Frontal cortex (tissue), 4 donors: ENCODE measurements at places on chromosomes 11 and 22. TPM values are rescaled to one million over a fixed set of nuclear protein-coding genes. Genes with fewer than 3 reads are reported as not detected.

Gene TMEM45B
- total RNA-seq: 0.41 TPM

Gene GTPBP1
- total RNA-seq: 34.6 TPM

Gene ELMOD1
- 118 TPM for total RNA-seq

Gene PVALB
- not detected for total RNA-seq

Gene CASP5
- total RNA-seq: not detected

Gene SYT13
- total RNA-seq: 191 TPM

Gene GLYAT
- total RNA-seq: not detected

Gene APOL5
- total RNA-seq: not detected

Gene PRRG4
- total RNA-seq: under 0.01 TPM

Gene ARHGAP42
- total RNA-seq: 7.3 TPM

Gene KRTAP5-1
- total RNA-seq: not detected

Gene LRRC4C
- 90.5 TPM for total RNA-seq

- DNase-seq: no peak
These were observed 364.4 kb upstream of the LUZP2 start for GRCh38 chr11:24132471-24132870.

- no peak for DNase-seq
These were observed 192.4 kb upstream of the API5 start for GRCh38 chr11:43119275-43119970.

DNA sequence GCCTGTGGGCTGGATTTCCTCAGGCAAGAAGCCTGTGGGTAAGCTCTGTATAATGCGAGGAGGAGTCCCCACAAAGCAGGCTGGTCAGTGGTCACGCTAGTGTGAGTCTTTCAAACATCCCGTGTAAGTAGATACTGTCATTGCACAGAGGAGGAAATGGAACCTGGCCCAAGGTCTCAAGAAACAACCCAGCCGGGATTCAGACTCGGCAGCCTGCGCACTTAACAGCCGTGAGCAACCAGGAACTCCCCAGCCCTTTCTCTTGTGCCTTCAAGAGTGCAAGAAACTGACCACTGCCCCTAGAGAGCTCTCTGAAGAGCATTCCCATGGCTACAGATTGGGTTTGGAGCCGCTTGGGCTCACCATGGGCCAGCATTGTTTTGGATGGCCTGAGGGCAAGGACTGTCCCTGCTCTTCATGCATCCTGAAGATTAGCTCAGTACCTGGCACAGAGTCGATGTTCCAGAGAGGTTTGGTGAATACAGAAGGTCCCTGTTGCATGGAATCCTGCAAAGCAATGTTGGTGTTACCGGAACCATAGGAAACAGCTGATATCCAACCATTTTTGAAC lies 6.0 kb downstream of the MPST start:
- DNase-seq: no peak

DNA sequence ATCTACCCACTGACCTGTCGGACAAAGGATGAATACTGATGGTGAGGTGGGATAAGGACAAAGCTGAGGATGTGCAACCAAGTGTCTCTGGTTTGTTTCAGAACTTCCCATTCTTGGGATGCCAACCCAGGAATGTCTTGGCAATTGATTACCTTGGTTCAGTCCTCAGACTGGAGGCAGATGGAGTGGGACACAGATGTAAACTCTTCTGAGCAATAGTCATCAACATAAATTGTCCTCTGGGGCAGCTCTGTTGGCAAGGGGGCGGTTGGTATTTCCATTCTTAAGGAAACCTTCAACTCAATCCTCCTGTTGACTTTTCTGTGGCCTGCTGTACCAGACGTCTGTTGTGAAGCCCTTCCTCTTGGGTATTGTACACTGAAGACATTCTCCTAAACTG lies 6.8 kb downstream of the ABTB2 start:
- DNase-seq: no peak

- DNase-seq: no peak
These were observed 30.7 kb downstream of the SVIP start for GRCh38 chr11:22798901-22799300.

DNA sequence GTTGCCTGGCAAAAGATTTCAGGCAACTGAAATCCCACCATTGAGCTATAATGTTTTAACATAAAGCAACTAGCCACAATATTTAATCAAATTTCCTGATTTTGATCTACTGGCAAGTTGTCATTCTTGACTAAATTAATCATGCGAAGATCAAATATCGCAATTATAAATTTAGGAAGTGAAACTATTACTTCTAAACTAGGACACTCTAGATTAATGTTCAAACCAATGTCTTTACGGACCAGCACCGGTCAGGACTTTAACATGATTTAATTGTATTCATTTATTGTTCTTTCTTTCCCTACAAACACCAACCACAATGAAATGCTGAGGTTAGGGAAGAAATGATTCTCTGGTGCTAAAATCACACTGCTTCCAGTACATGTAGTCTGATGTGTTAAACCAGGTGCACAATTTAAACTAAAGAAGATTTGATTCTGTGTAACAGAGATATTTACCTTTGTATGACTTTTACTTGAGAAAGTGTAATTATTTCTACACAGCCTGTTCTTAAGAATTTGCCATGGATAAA lies 14.9 kb downstream of the GAS2 start:
- DNase-seq: no peak

DNA sequence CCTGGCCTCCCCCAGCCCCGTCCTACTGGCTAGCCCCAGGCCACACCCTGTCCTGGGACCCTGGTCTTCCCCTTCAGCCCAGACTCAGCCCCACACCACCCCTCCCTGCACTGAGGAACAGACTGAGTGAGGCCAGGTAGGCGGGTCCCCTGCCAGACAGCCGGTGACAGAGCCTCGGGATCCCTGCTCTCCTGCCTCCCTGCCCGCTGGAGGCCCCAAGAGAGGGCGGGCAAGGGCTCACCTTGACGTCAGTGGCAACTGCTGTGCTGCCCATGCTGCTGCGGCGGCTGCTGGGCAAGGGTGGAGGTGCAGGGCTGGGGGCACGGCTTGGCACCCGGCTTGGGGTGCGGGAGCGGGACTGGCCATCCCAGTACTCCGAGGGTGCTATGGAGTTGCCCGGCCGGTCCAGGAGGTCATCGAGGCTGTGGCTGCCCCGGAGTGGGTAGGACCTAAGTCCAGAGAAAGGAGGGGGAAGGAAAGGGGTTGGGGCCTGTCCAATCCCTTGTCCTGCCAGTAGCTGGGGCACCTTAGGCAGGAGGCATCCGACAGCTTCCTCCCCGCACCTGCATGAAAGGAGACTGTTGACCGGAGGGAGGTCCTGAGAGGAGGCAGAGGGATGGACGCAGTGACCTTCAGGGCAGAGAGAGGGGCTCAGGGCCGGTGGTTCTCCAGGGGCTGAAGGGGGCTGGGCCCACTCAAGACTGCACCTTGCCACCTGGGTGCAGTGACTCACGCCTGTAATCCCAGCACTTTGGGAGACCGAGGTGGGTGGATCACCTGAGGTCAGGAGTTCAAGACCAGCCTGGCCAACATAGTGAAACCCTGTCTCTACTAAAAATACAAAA lies 2.2 kb upstream of the SLC16A8 start:
- no peak for DNase-seq

- no peak for DNase-seq
These were observed 88.6 kb downstream of the PLEKHA7 start for GRCh38 chr11:16925561-16926065.

GRCh38 chr11:77470504-77470903 lies 3.4 kb downstream of the PAK1 start:
- no peak for DNase-seq

DNA sequence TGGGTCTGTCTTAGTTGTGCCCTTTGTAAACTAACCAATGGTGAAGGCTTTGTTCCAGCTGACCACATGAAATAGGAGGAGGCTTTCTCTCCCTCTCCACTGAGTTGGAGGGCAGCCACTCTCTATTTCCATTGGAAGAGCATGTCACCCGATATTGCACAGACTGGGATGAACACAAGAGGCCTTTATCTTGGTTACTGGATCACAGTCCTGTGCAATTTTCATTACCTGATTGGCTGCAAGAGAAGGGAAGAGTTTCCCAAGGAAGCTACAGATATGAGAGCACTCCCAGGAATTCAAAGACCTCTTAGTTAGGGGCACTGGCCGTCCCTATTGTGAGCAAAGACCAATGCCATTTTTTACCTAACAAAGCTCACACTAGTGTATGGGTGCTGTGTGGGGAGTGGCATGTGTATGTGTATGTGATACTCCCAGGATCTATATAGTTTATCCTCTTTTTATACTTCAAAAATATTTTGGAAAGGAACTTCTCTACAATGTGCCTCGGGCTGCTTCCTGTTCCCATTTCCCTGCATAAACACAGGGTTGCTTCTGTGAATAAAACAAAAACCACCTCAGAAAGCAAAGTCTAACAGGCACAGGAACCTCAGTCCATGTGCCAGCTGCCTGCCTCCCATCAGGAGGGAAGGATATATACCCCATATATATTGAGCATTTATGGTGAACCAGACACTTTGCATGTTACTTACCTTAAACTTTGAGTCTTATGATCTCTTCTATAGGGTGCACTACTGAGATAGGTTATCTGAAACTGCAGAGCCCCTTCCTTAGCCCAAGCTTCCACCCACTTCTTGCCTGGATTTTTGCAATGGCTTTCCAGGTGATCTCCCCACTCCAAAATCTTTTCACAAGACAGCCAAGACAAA lies 126.5 kb downstream of the RASSF10 start:
- DNase-seq: peak; percentile 18

DNA sequence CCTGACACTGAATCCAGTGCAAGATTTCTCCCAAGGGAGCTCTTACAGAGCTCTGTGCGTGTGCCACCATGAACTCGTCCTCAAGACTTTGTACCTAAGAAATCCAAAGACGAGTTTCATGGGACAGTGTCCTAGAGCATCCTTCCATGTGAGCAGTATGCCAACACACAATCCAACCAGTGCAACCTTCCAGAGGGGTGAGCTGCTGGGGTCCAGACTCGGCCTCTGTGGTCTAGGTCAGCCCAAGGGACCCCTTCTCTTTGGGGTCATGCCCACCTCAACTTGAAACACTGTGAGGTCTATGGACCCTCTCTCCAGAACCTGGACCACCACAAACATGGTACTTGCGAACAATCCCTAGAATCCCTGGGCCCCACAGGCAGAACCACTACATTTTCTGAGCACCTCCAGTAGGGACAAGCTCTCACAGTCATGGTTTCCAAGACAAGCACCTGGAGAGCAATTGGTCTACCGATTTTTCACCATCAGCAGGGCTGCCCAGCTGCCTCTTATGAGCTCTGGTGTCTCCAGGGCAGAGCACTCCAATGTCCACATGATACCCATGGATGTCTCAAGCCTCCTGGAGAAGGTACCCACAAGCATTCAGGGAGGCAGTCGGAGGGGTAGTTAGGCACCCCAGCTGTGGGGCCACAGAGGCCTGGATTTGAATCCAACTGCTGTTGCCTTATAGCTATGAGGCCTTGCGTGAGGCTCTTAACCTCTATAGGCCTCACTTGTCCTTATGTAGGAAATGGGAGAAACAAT lies 7.7 kb downstream of the CHST1 start:
- no peak for DNase-seq

DNA sequence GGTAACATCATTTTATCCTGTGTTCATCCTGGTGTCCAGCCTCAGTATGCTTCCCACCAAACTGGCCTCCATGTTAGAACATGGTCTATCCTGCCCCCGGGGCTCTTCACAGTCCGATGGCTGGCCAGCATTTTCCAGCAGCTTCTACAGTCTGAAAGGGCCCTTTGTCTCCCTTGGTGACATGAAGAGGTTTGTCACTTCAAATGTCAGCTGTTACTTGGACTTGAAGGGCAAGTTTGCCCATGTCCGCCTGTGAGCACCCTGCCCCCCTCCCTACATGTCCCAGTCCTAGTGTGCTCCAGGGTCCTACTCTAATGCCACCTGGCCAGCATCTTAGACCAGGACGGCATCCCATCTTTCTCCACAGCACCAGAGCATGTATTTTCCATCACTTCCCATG lies 24.7 kb downstream of the PATZ1 start:
- DNase-seq: no peak

DNA sequence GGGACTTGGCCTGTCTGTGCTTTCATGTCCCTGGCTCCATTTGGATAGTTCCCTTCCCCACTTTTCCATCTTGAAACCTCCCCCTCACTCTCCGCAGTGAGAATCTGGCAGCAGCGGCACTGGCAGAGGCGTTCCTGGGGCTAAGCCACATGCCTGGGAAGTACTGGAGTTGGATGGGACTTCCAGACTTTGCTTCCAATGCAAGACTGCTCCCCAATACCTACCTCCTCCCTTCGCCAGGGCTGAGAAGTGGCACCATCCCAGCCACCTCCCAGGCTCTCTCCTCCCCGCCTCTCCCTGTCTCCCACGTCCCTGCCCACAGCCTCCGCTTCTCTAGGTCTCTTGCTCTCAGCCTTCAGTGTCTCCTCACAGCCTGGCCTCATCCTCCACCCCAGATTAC lies 16.6 kb downstream of the TST start:
- DNase-seq: no peak

DNA sequence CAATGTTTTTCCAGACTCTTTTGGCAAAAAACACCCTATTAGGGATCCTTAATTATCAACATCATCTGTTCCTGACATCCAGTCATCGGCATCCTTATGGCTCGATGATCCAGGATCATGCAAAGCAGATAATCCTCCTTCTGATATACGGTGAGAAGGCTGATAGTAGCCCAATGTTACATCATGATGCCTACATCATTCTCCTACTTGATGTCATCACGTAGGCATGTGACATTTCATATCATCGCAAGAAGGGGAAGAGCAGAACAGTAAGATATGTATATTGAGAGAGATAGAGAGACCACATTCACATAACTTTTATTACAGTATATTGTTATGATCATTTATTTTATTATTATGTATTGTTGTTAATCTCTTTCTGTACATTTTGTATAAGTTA lies 168.6 kb downstream of the ADAMTS15 start:
- DNase-seq: no peak

DNA sequence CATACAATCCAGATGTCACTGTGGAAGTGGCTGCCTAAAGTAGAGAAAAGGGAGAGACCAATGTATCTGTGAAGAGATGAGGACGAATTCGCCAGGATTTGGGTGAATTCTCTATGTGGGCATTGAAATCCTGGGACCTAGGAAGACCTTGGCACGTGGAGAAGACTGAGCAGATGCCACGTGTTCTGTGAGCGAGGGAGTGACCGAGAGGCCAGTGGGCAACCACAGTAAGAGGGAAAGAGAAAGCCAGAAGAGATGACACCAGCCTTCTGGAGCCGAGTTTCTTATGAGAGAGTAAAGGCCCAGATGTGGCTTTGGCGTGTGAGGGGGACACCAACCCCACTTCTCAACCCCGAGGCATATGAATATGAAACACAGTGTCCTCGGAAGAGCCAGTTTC lies 228.1 kb downstream of the BUD13 start:
- DNase-seq: no peak

- DNase-seq: no peak
These were observed 22.2 kb upstream of the IL18BP start for GRCh38 chr11:71976551-71976950.

- no peak for DNase-seq
These were observed 5.5 kb upstream of the DRG1 start for GRCh38 chr22:31393893-31394292.

GRCh38 chr11:9972989-9973388 lies 309.1 kb downstream of the SWAP70 start:
- peak; percentile 14 for DNase-seq

- peak; percentile 60 for DNase-seq
These were observed 13.9 kb upstream of the TP53AIP1 start for GRCh38 chr11:128956401-128957201.

GRCh38 chr11:2270322-2271076 lies at the start of gene ASCL2:
Gene ASCL2, minus strand, starts transcription at chr11:2270588. Its CDS starts 256 bp downstream, at chr11:2270332.
- no peak for DNase-seq

- DNase-seq: no peak
These were observed 11.2 kb upstream of the MUC6 start for GRCh38 chr11:1047595-1048156.
